ENCODE measurements at places on chromosomes 5 and 9.

DNA sequence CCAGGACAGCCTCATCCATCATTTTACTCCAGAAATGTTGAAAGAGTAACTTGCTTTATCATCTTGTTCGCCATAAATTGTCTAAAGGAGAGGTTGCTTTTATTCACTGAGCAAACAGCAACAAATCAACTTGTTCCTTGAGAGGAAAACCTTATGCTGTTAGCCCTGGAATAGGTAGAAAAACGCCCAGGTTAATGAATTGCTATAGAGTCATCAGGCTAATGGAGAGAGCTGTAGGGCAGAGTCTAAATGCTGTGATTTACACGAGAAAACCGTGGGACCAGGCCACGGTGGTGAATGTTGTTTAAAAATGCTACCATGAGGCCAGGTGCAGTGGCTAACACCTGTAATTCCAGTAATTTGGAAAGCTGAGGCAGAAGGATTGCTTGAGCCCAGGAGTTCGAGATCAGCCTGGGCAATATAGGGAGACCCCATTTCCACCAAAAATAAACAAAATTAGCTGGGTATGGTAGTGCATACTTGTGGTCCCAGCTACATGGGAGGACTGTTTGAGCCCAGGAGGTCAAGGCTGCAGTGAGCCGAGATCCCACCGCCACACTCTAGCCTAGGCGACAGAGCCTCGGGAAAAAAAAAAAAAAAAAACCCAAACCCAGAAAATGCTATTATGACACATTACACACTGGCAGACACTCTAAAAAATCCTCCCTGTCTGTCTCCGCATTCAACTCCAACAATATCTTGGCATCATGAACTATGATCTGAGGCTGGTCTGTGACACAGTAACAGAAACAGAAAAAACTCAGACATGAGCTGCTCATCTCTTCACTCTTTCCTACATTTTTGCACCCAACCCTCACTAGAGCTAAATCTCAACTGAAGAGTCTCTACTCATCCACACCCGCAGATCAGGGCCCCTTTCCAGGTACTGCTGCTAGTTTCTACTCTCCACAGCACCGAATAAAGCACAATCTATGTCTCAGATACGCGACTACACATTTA is 118.6 kb upstream of the RETREG1 start:
- DNase-seq = no peak

GRCh38 chr5:142842994-142843905 is 73.1 kb downstream of the ARHGAP26 start:
- DNase-seq = no peak

DNA sequence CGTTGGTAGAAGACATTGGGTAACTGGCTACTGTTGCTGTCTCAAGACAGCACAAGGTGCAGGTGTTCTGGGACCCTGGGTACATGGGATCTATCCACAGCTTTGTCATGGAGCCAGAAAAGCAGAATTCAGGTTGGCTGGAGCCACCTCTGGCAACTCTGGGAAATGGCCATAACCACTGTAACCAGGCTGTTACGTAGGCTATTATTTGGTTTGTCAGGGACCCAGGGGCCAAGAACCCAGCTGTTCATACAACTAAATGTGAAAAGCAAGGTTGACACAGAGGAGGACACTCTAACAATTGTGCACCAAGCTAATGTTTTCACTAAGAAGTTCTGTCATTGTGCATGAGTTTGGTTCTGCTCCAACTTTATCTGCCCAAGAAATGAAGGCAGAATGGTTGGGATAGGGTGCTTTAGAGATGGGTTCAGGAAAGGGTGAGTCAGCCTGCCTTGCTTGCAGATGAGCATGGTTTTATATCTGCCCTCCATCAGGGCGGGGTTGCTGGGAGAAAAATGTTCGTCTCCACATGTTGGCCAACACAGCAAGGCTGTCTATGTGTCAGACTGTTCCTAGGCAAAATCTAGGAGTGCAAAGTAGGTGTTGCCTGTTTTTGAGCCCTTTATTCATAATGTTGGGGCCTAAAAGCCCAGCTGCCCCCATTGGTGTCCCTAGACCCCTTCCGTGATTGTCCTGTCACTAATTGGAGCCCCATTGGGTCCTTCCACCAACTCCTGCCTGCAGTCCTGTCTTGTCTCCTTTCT is 131.3 kb upstream of the DAP start:
- DNase-seq = no peak

DNA sequence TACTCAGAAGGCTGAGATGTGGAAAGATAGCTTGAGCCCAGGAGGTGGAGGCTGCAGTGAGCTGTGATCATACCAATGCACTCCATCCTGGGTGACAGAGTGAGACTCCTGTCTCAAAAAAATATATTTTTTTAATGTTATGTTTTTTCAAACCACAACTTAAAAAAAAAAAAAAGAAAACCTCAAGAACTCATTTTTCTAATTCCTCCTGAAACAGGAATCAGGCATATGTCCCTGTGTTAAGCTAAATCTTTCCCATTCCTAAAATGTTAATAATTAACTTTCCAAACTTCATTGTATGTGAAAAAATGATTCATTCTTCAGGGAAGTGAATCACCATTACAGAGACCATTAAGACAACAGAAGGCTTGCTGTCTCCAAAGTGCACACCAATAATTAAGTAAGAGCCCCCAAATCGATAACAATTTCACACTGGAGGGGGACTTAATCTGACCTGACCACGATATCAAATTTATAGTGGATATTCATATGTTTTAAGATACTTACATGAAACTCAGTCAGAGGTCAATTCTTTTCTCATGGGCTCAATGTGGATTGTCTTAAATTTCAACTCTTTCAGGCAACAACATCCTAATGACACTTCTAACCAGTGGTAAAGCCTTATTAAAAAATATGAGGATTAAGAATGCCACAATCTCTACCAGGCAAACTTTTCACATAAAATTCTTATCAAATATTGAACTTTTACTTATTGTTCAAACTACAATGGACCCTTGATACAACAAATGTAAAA is 5.2 kb downstream of the CEMIP2 start:
- no peak for DNase-seq

GRCh38 chr5:140546851-140547507 is 483 bp upstream of the EIF4EBP3 start:
- no peak for DNase-seq

DNA sequence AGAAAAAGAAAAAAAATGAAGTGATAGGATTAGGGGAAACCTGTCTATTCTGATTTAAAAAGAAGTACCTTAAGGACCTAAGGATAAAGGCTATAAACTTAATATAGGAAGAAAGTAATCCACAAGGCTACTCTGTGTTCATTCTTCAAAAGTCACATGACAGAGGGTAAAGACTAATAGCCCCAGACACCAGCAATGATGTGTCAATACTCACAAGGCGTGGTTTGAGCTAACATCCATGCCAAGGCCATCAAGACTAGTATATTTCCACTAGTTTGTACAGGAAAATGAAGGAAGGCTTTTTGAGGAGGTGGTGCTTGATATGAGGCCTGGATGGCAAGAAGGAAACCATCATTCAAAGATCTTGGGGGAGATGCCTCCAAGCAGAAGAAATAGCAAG is 49.7 kb upstream of the TEX48 start:
- no peak for DNase-seq

- DNase-seq = no peak
Observed at GRCh38 chr9:132181796-132182313, 20.0 kb downstream of the NTNG2 start.

DNA sequence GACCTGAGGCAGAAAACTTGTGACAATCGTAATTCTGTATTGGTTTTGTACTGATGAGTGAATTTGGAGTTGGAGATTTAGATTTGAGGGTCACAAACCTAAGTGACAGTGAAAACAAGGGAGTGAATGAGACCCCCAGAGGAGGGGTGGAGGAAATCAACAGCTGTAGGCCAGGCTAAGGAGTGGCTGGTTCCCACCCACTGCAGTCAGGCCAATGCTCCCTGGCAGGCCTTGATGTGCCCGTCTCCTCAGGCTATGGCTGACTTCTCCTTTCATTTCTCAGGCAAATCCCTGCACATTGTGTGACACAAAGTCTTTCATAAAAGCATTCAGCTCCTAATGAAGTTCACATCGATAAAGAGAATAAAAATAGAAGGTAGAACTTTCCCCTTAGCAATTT is 557.6 kb downstream of the CETN3 start:
- no peak for DNase-seq

- no peak for DNase-seq
Observed at GRCh38 chr9:125633116-125633745, 73.8 kb downstream of the MAPKAP1 start.

DNA sequence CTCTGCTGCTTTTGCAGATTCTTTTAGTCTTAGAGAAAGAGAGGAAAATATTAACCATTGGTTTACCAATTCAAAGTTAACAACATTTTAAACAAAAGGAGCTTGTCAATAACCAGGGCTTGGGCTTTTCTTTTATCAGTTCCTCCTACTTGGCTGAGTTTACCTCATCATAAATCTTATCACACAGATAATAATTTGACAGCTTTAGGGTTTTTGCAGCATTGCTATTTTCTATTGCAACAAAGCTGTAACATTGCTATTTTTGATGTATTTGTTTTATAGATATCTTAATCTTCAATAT is 9.8 kb upstream of the ABL1 start:
- DNase-seq = no peak

DNA sequence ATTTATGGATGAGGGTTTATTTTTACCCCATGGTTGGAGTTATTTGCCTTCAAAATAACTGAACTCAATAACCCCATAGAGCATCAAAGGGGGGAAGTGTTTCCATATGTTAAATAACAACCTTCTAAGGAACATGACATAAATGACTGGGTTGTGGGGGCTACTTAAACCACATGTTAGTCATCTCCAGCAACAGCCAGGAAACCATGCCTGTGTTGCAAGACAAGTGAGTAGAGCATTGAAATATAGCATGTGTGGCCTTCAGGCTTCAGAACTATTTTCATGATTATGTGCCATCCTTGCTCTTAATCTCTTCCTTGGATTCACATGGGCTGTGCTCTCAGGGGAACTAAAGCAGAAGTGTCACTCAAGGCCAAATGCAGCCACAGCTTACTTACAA is 431.2 kb downstream of the AGTPBP1 start:
- no peak for DNase-seq

DNA sequence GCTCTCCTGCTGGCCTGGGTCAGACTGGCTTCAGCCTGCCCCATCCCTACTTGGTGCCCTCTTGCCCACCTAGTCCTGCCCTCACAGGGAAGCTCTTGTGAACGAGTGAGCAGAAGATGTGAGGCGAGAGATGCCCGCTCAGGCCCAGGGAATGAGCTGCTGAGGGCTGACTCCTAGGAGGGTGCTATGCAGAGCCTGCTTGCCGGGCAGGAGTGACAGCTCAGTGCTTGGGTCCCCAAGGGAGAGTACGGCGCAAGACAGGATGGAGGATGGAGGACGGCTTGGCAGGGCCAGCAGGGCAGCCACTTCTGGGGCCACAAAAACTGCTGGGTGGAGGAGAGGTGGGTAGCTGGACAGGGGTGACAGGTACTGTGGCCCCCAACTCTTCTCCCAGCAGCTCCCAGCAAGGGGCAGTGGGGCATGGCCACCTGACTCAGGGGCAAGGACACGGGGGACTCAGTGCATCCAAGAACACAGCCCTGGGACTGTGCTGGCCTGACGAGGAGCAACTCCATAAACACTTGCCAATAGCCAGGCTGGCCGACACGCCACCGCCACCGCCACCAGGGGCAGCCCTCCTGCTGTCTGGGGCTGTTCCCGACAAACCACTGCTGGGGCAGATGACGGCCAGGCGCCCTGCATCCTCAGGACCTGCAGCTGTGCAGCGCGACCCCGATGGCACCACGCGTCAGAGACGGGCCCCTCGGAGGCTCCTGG is 55.6 kb upstream of the UBAC1 start:
- DNase-seq = no peak

DNA sequence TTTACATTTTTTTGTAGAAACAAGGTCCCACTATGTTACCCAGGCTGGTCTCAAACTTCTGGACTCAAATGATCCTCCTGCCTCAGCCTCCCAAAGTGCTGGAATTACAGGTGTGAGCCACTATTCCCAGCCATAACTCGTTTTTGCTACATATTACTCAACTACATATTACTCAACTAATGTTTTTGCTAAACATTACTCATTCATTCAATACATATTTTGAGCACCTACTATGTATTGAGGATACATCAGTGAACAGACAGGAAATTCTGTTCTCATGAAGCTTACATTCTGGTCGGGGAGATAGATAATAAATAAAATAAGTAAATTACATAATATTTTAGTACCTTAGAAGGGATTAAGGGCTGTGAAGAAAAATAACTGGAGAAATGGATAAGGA is 34.9 kb upstream of the STOM start:
- DNase-seq = no peak

DNA sequence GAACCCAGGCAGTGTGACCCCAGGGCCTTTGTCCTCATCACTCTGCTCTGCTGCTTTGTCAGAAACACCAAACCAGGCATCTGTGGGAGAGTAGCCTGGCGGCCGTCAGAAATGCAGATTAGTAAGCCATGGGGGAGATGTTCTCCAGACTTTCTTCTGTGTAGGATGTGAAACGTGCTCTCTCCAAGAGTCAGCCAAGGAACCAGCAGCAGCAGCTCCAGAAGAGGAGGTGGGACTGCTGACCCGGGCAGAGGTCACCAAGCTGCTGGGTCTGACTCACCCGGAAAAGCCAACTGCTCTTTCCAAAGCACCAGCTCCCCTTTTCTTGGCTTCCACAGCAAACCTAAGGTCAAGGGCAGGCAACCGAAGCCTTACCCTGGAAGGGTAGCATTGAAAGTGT is 14.4 kb upstream of the ABLIM3 start:
- DNase-seq = no peak

DNA sequence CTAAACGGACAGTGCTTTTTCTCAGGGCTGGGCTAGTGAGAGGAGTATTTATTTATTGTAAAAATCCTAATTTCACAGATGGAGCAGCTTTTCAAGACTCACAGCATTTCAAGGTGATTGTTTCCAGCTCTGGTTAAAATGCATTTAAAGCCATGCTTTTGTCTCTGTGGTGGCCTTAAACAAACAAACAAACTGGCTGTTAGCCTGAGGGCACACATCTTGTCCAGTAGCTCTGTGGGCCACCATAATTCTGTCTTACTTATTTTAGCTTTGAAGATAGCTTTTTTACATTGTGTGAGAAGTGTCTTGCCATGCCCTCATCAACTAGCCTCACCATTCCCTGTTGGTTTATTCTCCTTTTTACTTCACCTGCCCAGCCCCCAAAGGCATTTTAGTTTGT is 218.2 kb downstream of the PSAT1 start:
- no peak for DNase-seq
